Muscle of arm (tissue), 14 donors: ENCODE measurements at places on chromosomes 4 and X. TPM values are rescaled to one million over a fixed set of nuclear protein-coding genes. Genes with fewer than 3 reads are reported as not detected.

GAB1 gene
- polyA plus RNA-seq, result 36.2 TPM

UGT8 gene
- 0.67 TPM for polyA plus RNA-seq

WDFY3 gene
- polyA plus RNA-seq, result 24.7 TPM

EGF gene
- polyA plus RNA-seq, result 16.8 TPM

EVC gene
- polyA plus RNA-seq, result 16.7 TPM

USP17L18 gene
- not detected for polyA plus RNA-seq

SRPK3 gene
- 145 TPM for polyA plus RNA-seq

PLAC8 gene
- 1.1 TPM for polyA plus RNA-seq

OTC gene
- polyA plus RNA-seq, result 0.11 TPM

TAPT1 gene
- polyA plus RNA-seq, result 41.2 TPM

IL2 gene
- polyA plus RNA-seq, result not detected

CSAG3 gene
- not detected for polyA plus RNA-seq

IL3RA gene
- polyA plus RNA-seq, result 21.2 TPM

CLCN4 gene
- polyA plus RNA-seq, result 14.7 TPM

LNX1 gene
- polyA plus RNA-seq, result 7.0 TPM

FRG2 gene
- polyA plus RNA-seq, result not detected

MAGEC1 gene
- polyA plus RNA-seq, result not detected

RBMXL3 gene
- polyA plus RNA-seq, result not detected

FAM53A gene
- 1.3 TPM for polyA plus RNA-seq

NEUROG2 gene
- polyA plus RNA-seq, result 0.05 TPM
